Activated CD4-positive, alpha-beta T cell treated with anti-CD3 and anti-CD28 coated beads for 48 hours (primary cell): ENCODE measurements at places on chromosomes 6 and 20.

DNA sequence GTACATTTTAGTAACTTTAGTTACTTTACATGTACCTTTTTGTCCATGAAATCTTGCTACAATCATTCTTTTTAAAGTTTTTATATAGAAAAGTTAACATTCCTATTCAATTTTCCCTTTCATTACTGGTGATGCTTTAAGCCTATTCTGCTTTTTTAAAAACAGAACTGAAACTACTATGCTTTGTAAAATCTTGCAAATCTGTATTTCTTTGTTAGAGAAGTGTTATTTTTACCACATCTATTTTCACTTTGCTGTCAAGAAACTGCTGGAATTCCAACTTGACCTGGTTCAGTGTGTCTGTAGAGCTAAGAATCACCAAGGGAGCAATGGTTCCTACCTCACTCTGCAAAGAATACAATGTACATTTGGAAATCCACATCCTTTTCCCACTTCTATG lies 21.8 kb upstream of the SAMD5 start:
- DNase-seq: no peak

DNA sequence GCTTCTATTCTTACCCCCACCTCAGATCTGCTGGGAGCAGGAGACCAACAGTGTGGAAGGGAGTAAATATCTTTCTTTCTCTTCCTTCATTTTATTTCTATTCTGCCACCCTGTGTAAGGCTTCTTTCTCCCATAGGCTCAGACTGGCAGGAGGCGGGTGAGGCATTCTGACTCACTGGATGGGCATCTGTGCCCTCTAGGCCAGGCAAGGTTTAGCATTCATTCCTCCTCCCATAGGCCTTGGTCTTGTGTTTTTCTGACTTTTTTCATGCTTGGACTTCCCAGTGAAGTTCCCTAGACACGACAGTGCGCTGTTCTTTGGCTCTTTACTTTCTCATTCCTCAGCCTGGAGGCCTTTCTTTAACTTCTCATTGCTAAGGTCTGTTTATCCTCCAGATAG lies 235.2 kb downstream of the SYNE1 start:
- DNase-seq: no peak

- no peak for DNase-seq
Measured at GRCh38 chr6:1515781-1516180, 93.9 kb upstream of the FOXC1 start.

GRCh38 chr6:111553580-111553979 lies 52.1 kb downstream of the TRAF3IP2 start:
- no peak for DNase-seq
